Esophagus muscularis mucosa (tissue), 4 donors: ENCODE measurements at places on chromosomes 1 and 21. TPM values are rescaled to one million over a fixed set of nuclear protein-coding genes. Genes with fewer than 3 reads are reported as not detected.

Gene ZNF695
- not detected for total RNA-seq

Gene SPRR2F
- total RNA-seq: not detected

Gene GFI1
- total RNA-seq: 0.32 TPM

- DNase-seq: no peak
Measured at GRCh38 chr1:10890491-10891071, 94.1 kb upstream of the CASZ1 start.

GRCh38 chr1:243253211-243253925, 1.7 kb downstream of the CEP170 start:
- DNase-seq: no peak

DNA sequence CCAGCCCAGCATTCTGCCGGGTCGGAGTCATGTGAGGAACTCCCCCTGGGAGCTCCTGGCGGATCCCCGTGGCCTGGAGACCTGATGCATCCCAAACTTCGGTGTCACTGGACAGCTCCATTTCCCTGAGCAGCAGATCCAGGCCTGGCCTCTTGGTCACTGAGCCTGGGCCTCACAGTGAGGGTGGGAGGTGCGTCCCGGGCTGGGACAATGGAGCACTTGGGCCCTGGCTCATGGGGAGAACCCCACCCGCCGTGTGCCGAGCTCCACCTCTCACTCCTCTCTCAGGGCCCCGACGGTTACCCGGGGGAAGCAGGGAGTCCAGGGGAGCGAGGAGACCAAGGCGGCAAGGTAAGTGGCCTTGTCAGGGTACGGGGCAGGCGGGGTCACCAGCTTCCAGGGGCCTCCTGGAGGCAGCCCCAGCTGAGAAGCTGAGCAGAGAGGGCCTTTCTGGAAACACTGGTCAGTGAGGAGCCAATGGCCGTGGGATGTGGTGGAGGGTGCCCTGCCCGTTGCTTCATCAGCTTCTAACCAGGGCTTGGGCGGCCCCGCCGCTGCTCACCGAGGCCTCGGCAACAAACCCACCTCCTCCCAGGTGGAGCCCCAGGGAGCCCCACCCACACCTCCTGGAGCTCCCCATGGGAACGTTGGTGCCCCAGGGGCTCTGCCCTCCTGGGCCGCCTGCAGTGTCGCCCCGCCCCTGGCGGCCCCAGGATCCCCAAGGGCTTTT, 19.8 kb downstream of the COL6A2 start:
- DNase-seq: no peak

- no peak for DNase-seq
Measured at GRCh38 chr1:197180252-197180878, 33.9 kb upstream of the ASPM start.

GRCh38 chr1:211537253-211537652, 41.7 kb downstream of the SLC30A1 start:
- no peak for DNase-seq
